ENCODE measurements at places on chromosomes 7 and 10. TPM values are rescaled to one million over a fixed set of nuclear protein-coding genes. Genes with fewer than 3 reads are reported as not detected.

The APBB1IP gene
- not detected for total RNA-seq

The RP9 gene
- total RNA-seq, result 16.5 TPM

The FAM13C gene
- total RNA-seq, result 8.7 TPM

DNA sequence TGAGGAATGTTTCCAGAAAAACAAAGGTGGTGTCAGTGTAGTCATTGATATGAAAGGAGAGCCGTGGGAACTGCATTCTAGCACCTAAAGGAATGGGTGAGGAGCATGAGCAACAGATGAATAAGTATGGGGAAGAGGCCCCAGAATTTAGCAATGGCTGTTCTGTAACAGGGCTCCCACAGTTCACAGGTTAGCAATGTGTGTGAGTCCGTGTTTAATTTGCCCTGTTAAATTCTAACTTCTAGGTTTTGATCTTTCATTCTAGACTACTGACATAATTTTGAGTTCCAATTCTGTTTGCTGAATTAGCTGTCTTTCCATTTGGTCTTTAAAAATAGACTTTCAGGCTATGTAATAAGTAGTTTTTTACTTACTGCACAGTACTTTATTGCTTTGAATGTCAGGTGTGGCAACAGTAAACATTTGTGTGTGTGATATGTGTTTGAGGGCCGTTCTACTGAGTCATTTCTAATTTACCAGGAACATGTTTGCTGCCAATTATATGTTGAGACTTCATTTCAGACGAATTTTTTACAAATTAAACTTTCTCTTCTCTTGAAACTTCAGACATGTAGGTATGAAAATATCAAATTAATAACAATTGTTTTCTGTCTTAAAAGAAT is 8.8 kb downstream of the STK17A start:
- DNase-seq, result peak; percentile 55

- no peak for DNase-seq
These were observed 28.0 kb downstream of the GUSB start for GRCh38 chr7:65953890-65954450.

DNA sequence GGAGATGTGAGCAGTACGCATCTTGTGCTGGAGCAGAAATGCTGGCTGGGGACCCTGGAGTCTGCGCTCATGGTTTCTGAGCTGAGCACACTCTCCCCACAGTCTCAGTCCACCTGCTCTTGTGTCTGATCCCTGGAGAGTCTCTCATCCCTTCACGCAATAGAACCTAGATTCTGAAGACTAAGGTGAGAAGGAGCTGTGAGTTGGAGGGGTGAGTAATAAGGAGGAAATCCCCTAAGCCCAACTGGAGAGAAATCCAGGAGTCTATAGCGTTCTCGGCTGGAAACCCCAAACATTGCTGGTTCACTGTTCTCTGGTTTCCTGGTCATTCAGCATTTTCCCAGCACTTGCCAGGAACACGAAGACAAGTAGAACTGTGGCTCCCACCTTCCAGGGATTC is 68.3 kb upstream of the SMNDC1 start:
- DNase-seq, result peak; percentile 19

DNA sequence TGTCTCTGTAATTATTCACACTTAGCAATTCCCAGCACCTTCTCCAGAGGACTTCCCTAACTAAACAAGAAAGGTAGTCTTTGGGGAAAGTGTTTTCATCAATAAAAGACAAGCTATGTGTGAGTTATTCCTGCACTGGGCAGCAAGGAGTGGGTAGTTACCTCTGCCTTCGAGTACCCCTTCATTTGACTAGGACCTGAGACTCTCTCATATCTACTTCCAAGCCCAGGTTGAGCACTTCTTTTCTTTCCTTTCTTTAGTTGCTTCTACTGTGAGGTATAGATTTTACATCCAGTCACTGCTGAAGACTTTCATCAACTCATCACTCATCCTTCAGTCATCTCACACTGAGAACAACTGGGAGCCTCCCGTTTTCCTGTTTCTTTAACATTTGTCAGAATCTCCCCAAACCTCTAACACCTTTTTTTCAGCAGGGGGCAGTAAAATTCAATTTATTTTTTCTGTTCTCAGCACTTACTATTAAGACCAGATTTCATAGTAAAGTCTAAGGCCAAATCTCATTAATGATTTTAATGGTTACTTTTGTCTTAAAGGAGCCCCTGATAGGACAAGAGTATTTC is 80.1 kb upstream of the PRSS1 start:
- no peak for DNase-seq

GRCh38 chr7:73984481-73985205 is 43.3 kb upstream of the ELN start:
- no peak for DNase-seq

- no peak for DNase-seq
These were observed 372.7 kb upstream of the CDC14C start for GRCh38 chr7:48551652-48552051.

GRCh38 chr10:29112827-29113615 is 175.8 kb upstream of the LYZL1 start:
- DNase-seq, result no peak

- DNase-seq, result no peak
These were observed 57.3 kb upstream of the DPYSL4 start for GRCh38 chr10:132129431-132129830.

GRCh38 chr10:118034791-118035261 is 11.9 kb downstream of the RAB11FIP2 start:
- DNase-seq, result no peak
